Activated T-helper 1 cell treated with Interleukin-2 at 50 U/mL for 16 hours (primary cell): ENCODE measurements at places on chromosomes 3 and 15.
A peak's percentile ranks its signal among the peaks of the same experiment; 100 is the strongest.

- DNase-seq = no peak
These were observed 278.4 kb upstream of the ZPLD1 start for GRCh38 chr3:102156426-102156825.

DNA sequence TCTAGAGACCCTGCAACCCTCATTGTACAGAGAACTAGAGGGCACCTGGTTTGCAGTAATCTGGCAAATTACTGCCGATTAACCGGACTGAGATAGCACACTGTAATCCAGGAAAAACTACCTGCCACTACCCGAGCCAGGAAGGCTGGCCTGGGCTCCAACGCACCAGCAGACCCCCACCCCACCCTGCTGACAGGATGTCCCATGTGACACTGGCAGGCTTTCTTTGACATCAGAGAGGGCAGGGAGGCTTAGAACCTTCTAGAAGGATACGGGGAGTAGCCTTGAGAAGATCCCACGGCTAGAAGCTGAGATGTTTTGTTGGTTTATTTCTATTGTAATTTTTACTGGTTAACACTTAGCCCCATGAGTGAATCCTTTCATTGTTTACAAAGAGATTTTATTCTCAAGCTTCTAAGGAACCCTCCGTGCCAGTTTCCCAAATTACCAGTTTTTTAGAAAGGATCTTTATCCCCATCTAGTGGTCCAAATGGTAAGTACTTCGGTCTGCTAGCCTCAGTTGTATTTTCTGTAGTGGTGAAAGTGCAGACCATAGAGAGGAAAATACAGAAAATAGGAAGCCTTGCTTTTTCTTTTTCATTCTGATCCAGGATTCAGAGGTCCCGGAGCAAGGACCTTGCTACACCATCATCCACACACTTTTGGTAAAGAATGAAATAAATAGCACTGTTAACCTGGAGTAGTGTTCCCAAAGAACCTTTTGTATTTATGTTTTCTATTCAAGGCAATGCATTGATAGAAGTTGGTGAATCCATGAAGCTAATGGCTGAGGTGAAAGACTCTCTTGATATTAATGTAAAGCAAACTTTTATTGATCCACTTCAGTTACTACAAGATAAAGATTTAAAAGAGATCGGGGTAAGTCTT is 81.9 kb upstream of the ADAMTSL3 start:
- DNase-seq = no peak

GRCh38 chr3:191020730-191021396 is 158.4 kb upstream of the GMNC start:
- DNase-seq = no peak

DNA sequence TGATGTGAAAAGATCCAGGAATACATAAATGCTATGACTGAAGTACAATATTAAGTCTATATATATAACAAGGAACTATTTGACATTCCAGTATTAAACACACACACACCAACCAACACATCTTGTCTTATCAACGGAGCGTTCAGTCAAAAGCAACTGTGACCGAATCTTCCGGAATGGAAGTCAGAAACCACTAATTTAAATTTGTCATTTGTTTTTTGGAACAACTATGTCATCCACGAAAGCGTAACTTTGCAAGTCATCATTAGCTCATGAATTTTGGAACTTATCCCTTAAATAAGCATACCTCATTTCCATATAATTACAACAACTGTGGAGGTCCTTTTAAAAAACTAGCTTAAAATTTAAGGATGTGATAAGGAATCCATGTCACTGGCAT is 5.0 kb downstream of the ZNF385D start:
- no peak for DNase-seq

DNA sequence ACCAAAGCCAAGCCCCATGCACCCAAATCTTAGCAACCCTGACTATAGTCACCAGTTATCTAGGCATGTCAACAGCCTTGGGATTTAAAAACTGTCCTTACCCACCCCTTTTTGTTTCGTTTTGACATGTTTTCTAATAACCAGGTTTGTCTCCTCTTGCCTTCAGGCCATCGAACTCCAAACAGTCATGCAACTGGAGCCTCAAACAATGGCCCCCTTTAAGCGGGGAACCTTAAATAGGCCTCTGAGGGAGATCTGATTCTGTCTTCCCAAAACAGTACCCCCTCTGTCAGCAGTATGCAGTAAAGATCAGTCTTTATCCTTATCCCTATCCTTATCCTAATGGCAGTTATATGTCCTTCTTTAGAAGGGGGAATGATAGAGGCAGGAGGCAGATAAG is 105.7 kb downstream of the DPH6 start:
- DNase-seq = no peak

DNA sequence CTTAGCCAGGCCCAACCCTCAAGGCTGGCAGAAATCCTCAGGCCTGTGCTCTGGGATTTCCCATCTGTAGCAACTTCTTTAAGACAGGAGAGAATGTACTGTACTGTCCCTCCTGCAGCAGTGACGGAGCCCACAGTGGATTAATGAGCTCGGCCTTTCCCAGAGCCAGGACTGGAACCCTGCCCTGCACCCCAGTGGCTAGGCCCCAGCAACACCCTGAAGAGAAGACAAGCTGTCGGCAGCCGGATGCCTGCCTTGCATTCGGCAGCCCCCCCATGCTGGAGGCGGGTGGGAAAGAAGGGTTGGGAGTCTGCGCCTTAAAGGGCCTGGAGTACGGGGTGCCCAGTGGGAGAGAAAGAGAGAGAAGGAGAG is 32.0 kb downstream of the KLHL25 start:
- no peak for DNase-seq

DNA sequence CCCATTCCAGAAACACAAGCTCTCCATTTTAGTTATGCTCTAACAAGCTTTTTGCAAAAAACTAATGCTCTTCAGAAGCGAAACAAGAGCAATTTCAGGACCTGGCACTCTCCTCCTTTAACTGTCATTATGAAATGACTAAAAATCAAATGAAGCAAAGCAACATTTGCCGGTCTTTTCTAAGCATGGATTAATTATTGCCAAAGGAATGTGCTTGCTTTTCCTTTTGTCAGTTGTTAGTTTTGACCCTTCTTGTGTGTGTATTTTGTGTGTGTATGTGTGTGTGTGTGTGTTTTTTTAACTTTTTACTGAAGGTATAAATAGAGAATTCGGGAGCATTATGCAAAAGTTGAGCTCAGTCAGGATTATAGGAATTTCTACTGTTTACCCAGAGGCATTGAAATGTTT is 509.1 kb downstream of the TUSC7 start:
- no peak for DNase-seq

DNA sequence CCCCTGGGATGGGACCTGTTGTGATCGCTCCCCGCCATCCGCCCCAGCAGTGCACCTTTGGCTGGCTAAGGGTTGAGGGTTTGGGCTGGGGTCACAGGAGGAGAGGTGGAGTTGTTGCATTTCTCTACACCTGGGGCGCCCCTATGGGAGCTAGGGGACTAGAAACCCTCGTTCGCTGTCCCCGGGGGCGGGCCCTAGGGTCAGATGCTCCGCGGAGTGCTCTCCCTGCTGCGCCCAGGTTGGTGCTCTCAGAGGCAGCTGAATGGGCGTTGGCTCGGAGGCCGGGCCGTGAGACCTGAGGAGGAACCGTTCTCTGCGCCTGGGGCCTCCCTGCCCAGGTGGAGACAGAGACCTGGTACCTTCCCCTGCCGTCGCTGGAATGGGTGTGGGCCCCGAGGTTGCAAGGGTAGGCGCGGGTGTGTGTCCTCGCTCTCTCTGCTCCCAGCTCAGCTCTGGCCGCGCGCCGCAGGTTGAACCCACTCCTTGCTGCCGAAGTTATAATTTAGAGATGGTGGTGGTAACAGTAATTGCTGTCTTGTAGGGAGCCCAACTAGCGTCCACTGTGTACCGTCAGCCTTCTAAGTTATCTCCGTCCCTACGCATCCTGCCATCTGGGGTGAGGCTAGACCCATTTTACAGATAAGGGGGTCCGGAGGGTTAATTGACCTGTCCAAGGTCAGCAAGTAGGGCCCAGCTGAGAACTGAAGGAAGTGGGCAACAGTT is 965 bp downstream of the FLNB start:
- DNase-seq = no peak

GRCh38 chr15:68197661-68198437 is 7.3 kb downstream of the CALML4 start:
- no peak for DNase-seq

DNA sequence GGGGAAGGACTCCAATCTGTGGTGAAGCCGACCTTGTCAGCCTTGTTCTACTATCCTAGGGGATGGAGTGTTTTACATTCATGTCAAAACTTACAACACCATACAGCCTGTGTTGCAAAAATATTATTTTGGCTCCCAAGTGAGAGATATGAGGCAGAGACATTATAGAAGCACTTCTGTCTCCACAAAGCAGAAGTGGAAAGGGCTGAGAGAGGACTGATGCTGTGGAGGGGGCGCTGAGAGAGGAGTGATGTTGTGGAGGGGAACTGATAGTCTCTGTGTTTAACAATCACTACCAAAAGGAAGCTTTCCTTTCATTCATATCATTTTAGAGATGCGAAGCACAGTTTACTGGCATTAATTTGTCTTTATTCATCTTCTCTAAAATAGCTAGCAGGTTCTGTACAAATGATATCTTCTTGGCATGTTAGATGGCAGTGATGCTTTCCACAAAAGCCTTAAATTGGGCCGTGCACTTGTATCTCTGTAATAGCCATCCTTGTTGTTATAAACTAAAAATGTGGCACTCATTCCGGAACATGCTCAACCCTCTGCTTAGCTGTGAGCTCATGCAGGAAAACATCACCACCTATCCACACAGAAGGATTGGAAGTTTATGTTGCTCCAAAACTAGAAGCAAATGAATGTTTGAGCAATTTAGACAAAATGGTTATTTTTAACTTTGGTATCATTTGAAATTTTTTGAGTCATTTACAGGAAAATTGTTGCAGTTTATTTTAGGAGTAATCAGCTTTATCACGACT is 134.6 kb upstream of the TP63 start:
- DNase-seq = no peak

DNA sequence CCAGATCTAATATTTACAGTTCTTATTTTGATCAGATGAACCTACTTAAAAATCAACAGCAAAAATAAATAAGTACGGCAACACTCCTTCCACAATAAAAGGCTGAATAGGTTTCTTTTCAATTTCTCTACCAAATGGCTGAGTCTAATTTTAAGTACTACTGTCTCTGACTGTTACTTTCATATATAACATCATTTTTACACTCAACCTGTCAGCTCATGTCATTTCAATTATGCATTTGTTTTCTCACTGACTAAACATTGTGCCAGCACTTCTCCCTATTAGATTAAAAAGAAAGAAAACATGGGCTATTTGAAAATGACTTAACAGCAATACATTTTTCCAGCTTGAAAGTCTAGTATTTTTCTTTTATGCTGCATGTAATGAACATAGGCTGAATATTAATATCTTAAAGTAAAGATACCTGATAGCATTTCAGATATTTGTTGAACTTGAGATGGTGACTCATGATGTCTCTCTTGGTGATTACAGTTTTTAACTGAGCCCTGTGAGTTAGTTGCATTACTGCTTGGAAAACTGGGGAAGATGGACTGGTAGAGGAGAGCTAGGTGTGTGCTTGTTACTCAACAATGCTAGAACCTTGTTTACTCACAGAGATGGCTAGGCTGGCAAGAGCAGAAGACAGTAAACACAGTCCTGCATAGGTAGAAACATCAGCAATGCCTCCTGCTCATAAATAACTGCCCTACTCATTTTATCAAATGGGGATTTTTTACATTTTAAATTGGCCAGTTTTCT is 73.9 kb downstream of the PEX5L start:
- no peak for DNase-seq

DNA sequence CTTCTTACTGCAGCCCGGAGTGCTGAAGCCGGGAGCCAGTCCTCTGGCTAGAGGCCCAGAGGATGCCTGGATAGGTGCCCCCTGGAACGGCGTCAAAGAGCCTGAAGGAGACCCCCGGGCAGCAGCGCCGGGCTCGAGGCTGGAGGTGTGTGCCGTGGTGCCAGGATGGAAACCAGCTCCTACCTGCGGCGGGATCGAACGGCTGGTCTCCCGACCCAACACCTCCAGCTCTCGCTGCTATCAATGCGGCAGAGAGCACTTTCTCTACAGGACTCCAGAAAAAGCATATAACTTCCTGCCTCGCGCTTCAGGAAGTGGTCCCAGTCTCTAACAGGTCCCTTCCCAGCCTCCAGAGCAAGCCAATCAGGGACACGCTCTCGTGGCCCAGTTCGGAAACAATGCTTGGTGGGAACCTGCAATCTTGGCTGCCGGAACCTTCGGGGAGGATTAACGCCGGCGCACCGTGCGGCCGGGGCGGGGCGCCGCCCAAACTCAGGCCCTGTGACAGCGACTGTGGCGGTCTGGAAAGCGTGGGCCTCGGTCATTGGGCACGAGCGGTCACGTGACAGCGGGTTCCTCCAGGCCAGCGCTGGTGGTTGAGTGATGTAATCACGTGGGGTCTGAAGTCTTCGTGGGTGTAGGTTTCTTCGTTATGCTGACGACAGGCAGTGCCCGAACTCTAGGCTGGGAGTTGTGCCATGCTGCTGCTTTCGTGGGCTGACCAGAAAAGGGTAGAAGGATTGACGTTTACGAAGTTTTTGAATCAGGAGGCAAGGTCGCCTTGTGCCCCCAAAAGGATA is at the start of gene SLC33A1:
Gene SLC33A1 (minus strand): TSS at position 287 of the 800 bp plus-strand sequence. CDS start 430 bp downstream, outside the sequence.
- DNase-seq = peak; percentile 98

GRCh38 chr3:188000361-188000861 is 153.5 kb upstream of the LPP start:
- DNase-seq = no peak

DNA sequence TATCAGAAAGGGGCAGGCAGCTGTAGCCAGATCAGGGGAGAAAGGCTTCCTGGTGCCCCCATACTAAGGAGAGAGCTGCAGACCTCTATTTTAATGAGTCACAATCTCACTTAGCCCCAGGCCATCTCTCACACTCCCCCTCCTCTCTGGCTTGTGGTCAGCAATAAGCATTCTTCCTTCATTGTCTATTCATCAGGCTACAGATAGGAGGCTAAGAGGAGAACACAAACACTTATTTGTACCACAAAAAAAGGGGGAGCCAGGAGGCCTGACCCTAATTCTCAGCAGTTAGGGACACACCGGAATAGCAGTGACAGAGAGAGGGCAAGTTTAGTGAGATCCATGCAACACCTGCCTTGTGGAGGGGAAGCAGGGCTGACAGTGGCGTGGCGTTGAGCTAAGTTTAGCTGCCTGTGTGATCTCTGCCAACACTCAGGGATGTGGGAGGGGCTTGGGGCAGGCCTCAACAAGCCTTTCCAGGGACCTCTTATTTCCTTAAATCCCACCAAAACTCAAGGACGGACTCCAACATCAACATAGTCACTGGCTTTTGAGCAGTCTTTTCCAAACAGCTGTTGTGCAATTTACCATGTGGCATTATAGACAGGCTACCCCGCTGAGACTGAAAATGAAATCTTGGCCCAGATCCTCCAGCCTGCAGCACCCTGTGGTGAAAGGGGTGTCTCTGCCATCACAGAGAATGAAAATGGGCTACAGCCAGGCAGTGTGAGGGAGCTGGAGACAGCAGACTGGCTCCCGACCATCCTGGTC is 191.9 kb upstream of the TSC22D2 start:
- no peak for DNase-seq

GRCh38 chr3:66898155-66898554 is 100.0 kb upstream of the KBTBD8 start:
- no peak for DNase-seq

GRCh38 chr15:99605490-99605931 is 39.7 kb downstream of the MEF2A start:
- no peak for DNase-seq

- DNase-seq = no peak
These were observed 1.4 kb upstream of the SLC51A start for GRCh38 chr3:196214783-196215441.

- DNase-seq = no peak
These were observed 248.9 kb downstream of the ZMAT3 start for GRCh38 chr3:178822722-178823121.
